Stimulated activated CD8-positive, alpha-beta memory T cell treated with anti-CD3 and anti-CD28 coated beads, Interleukin-15, amount 100 ng/mL, for 1 hour (primary cell): ENCODE measurements at places on chromosomes 7 and 10.

DNA sequence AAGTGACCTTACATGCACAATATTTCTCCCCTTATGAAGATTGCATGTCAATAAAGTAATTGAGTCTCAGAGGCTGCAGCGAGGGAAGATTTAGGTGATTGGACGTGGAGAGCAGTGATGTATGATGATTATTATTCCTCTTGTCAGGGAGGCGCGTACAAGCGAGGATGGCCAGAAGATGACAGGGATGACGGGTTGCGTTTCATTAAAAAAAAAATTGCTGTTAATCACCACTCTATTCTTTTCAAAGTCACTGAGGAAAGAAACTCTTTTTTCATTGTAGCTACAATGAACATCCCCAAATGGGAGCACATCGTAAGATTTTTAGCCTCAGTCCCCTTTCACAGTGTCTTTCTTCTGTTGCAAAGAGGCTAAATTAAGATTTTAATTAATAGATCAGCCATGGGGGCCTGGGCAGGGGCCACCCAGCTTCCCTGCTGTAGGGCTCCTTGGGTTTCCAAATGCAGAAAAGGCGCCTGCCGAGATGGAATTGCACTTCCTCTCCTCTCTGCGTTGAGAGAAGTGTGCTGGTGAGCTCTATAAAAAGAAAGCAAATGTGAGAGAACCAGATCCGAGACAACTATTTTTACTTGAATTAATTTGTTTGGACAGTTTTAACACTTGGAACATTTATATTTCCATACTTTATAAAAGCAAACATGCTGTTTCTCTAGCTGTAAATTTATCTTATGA, 998.1 kb downstream of the LRMDA start:
- DNase-seq, result no peak

GRCh38 chr10:14074062-14074884, 256.5 kb downstream of the FRMD4A start:
- DNase-seq, result no peak

DNA sequence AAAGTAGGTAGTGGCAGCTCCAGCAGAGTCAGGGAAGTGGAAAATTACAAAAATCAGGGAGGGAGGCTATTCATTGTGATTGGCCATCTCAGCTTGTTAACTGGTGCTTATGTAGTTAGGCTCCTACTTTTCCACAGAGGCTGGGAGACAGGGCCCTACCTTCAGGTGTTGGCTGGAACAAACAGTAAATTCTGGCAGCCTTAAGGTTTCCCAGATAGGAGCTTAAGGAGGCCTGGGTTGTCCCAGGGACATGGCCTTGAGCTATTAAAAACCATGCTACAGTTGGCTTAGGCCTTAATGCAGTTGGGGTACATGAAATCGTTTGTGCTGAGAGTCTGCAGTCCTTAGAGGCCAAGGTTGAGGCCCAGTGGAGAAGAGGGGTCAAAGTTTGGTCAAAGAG, 324.5 kb downstream of the LHFPL3 start:
- DNase-seq, result no peak

DNA sequence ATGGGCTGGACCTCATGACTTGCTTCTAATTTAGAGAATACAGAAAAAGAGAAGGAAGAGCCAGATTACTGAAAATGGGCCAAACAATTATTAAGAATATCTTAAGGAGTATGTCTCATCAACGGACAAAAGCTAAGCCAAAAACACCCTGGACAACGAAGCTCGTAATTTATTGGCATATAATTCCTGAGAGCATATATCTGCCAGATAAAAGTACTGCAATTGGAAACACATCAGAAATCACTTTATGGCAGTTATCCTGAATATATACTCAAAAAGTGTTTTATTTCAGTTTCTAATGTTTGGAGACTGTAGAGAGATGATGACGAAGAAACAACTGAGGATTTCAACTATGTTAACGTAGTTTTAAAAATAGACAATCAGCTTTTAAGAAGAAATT, 211.8 kb downstream of the CSTF2T start:
- DNase-seq, result no peak

- DNase-seq, result no peak
These were observed 358.8 kb downstream of the BBS9 start for GRCh38 chr7:33487998-33488682.

- DNase-seq, result no peak
These were observed 11.3 kb downstream of the ALKBH4 start for GRCh38 chr7:102453319-102453718.

DNA sequence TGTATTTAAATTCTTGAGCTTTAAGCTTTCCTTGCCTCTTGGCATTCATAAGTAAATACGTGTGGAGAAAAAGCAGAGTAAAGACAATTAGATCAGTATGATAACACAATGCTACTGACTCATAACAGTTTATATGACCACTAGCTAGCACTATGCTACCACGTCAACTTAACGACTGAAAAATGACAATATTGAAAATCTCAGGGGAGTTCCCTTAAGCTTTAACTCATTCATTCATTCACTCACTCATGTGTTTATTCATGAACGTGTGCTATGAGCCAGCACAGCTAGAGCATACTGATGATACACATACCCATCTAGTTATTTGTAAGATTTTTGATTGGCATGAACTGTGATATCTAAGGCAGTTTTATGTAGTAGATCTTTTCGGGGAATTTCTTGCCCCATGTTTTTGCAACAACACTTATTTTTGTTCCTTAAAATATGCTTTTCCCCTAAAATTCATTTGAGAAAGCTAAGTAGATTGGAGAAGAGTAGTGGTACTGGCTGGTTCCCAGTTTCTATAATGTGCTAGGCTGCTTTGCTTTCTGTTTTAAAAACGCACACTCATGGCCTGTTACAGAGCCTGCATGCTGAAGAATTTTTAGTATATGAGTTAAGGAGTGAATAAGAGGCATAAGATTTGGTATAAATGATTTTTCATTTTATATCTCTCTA, 57.4 kb upstream of the ACBD5 start:
- DNase-seq, result no peak

DNA sequence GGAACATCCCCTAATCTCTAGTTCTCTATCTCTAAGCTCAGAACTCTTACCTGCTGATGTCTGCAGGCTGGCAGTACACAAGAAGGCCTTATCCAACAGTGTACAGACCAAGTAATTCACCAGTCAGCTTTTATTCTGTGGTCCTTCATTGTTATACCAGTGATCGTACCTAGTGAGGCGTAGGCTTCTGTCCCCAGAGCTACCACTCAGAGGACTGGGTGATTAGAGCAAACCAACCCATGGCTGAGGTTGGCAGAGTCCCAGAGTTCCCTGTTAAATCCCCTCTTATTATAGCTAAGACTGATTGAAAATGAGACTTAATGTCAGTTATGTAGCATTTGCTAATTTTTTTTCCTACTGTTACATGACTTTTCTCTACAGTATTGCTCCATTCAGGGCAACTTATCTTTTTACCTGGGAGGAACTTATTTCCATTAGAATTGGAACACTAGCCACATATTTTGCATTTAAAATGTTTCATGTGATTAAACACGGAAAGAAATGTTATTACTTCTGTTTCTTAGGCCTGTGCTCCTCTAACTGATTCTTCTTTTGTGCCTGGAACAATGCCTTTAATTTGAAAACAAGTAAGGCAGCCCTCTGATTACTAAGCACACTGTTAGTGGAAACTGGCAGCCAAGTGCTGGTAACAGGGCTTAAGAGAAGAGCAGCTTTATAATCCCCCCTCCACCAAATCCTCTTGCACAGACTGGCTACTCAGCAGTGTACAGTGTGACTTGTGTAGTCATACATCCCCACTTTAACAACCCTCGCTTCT, 127.2 kb downstream of the LRRC4 start:
- no peak for DNase-seq
